ENCODE measurements at places on chromosomes 4 and X.

DNA sequence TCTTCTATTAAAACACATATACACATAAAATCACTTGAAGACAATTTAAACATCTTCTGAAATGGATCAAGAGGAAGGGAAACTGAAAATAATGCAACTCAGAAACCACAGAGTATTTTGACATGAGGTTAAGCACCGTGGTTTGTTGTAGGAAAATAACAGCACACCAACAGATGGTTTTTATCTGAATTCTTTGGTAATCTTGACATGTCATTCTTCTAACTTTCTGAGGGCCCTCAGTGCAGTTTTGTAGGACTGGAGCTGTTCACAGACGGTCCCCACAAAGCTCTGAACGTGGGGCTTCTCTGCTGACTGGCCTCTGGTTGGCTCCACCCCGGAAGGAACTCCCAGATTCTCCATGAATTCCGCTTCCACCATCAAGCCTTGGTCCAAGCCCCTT is 16.0 kb upstream of the TLR8 start:
- no peak for DNase-seq

- no peak for DNase-seq
Measured at GRCh38 chr4:177275999-177276398, 33.7 kb upstream of the NEIL3 start.

GRCh38 chr4:147854154-147854553 is 122.3 kb downstream of the ARHGAP10 start:
- DNase-seq, result no peak

DNA sequence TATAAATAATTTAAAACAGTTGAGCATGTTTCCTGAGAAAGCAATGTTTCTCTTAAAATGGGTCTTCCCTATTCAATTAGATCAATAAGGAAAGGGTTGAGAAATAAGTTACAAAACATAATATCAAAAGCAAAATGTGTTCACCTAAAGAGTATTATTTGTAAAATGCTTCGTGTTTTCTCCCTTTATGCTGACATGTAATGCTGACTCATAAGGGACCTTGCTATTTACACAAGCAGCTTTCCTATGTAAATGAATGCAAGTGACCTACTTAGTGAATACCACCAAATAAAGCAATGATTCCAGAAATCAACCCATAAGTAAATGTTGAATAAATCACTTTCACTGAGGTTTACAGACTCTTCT is 91.5 kb downstream of the ELOVL6 start:
- DNase-seq, result no peak

DNA sequence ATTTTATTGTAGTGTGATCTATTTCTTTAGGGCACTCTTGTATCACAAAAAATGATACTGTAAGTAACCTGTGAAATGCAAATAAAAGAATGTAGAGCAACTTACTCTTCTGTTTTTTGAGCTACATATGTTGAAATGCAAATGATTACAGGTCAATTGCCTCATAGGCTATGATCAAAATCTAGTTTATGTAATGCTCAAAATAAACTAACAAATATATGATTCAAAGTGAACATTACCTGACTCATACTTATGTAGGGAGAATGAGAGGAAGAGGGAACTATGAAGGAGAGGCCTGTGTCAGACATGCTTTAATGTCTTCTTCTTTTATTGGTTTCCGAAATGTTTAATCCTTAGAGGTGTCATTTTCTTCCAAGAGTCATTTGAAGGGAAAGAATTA is 5.0 kb upstream of the RPS6KA3 start:
- no peak for DNase-seq

DNA sequence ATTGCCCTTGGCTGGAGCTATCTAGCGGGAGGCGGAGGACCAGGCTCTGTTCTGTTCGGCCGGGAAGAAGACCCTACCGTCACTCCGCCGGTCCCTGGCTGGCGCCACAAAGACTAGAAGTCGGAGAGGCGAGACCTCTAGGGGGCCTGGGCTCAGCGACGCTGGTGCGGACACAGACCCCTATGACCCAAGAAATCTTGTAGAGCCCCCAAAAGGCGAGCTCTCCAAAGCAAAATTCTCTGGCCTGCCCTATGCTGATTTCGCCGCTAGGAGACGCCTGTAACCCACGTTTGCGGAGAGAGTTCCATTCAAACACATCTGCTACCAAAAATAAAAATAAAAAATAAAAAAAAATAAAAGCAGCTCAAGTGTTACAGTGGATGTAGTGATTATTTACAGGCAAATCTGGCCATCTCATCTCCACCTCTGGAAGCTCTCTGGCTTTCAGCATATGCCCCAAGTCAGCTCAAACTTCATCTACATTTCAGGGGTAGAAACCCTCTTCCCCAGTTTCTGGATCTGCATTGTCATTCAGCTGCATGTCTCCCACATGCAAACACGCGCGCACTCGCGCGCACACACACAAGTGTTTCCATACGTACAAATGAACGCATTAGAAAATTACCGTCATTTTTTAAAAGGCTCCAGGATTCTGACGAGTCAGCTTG is 2.4 kb upstream of the PCDH10 start:
- DNase-seq, result no peak

DNA sequence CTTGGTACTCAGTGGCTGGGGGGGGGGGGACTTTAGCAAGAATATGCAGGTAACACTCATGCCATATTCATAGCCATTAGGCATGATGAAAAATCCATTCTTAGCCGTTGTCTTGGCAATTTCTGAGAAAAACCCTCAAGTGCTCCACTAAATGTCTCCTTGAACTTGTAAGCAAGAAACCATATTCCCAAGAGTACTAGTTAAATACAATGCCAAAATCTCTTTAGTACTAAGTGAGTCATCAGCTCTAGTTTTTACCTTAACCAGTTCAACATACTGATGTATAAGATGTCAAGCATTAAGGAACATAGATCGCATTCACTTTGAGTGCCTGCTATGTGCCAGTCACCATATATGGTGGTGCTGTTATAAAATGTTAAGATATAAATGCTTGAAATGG is 27.5 kb downstream of the UBE2D3 start:
- no peak for DNase-seq

DNA sequence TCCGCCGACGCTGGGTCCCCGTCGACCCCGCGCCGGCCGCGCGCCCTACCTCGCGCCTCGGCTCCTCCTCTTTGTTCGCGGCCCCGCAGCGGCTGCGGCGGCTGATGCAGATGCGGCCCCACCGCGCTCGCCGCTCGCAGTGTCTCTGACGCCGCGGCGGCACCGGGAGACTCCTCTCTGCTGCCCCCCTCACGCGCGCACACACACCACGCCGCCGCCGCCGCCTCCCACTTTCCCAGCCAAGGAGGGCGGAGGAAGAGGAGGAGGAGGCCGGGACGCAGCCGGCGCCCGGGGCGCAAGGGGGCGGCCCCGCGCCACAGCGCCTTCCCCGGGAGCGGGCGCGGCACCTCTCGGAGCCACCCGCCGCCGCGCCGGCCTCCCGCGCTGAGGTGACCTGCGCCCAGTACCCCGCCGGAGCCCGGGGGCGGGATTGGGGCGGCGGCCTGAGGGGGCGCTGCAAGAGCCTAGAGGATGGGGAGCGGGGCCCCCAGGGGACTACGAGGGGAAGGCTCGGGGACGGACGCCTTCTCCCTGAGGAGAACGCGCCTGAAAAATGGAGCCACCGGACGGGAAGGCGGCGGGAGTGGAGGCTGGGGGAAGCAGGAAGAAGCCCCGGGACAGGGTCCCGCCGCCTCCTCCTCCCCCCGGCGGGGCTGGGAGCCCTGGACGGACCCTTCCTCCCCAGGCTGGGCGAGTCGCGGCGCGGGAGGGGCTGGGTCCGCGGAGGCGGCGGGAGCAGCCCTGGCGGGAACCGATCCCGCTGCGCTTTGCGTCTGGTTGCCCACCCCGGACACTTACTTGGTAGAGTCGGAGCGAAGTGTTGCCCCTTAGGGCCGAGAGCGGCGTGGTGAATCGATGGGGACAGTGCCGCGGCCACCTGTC is at the start of gene SH3RF1:
SH3RF1 (minus strand) TSS at position 147 of the 882 bp plus-strand sequence. CDS start 1,744 bp downstream, outside the sequence.
- DNase-seq, result no peak

DNA sequence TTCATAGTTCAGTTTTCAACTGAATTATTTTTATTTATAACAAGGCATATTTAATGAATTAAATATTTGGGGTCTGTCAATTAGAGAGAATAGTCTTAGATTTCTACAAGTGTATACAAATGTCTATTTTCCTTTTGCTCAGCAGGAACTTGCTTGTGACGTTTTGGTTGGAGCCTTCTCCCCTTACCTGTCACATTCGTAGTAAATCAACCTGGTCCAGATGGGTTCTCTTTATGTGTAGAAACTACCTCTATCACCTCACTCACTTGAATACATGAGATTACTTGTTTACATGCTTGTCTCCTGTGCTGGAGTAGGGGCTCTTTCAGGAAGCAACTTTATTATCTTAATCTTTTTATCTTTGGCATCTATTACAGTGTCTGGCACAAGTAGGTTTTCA is 938.3 kb upstream of the IGFBP7 start:
- DNase-seq, result no peak

GRCh38 chr4:22595684-22596083 is 79.8 kb upstream of the ADGRA3 start:
- no peak for DNase-seq

DNA sequence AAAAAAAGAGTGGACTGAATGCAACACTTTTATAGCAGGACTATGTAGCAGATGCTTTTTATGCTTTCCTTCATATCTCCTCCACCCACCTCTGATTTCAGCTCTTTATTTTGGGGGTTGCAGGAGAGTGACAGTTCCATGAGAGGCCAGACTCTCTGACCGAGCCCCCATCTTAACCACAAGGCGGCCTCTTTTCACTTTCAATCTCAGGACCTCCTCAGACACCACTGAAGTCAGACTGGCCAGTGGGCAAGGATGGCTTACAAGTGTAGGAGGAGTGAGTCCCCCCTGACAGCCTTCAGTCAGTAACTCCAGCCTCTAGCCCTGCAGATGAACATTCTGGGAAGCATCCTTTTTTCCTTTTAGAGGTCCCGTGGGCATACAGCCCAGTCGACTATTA is 140.8 kb downstream of the FRAS1 start:
- no peak for DNase-seq

DNA sequence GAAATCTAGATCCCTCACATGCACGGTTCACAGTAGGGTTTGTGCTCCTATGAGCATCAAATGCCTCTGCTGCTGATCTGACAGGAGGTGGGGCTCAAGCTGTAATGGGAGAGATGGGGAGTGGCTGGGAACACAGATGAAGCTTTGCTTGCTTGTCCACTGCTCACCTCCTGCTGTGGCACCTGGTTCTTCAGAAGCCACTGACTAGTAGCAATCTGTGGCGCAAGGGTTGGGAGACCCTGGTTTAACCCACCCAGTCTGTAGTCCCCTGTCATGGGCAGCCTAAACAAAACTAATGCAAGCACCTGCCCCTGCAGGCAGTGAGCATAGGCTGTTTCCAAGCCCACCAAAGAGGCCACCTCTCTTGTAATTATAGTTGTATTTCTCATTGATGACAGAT is 116.6 kb downstream of the SHOX start:
- no peak for DNase-seq

DNA sequence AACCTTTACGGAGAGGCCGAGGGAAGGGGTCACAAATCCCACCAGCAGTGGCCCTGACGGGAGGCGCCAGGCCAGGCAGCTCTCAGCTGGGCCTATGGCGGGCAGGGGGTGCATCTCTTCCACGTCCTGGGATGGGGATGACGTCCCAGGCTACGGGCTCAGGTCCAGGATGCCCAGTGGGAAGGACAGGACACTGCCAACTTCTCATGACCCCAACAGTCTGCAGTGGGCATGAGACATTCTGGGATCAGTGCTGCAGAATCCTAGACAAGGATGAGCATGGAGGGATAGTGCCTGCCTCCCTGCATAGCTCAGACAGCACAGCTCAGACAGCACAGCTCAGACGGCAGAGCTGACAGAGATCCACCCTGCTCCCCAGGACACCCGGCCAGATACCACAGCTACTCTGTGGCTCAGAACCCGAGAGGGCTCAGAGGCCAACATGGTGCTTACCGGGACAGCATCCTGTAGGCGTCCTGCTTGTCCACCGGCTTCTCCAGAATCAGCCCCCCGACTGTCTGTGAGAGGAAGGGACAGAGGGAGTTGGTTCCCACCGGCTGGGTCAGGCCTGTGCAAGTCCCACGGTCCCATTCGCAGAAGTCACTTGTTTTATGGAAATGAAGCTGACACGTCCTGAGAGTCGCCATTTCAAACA is 17.3 kb downstream of the ASMTL start:
- no peak for DNase-seq

DNA sequence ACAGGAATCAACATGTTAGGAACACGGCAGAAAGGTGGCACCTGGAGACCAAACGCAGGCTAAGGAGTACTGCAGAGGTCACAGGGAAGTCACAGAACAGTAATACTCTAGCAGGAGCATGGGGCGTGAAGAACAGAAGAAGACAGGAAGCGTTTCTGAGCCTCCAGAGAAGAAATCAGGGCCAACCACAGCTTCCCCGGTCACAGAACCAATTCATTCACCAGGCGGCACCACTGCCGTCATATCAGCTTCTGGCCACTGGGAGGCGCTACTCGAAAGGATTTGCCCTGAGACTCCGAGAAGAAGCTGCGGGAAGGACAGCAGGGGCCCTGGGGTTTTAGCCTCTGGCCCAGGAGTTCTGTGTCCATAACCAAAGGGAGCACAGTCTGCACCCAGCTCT is 78.0 kb upstream of the DRD5 start:
- no peak for DNase-seq

DNA sequence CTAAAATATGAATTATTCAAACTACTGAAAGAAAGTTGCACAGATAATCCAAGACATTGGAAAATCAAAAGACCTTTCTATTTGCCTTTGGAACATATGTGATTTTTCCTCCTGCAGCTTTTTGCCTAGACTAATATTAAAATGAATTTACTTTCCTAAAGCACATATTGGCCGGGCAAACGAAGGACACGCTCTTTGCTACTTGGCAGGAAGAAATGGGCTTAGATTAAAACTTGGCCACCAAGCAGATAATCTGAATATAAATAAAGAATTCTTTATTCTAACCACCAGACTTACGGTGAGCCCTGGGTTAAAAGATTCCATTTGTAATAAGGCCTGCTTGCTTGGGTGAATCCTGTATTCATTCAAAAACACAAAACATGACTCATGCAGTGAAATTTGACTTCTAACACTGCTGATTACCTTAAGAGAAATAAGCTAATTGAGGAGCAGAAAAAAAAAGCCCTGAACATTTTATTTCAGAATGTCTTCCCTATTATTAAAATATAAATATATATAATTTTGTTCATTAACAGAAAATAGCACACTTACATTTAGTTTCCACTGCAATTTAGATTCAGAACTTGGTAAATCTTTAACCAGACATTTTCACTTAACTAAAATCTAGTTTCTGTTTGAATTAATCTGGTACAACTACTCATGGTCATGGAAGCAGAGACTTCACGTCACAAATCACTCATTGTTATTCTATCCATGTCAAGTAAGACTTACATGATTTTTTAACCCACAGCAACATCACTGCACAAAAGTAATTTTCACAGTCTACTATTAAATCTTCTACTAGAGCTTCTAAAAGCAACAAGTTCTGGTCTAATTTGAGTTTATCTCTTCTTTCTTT is 116.1 kb upstream of the PLAC1 start:
- DNase-seq, result no peak

DNA sequence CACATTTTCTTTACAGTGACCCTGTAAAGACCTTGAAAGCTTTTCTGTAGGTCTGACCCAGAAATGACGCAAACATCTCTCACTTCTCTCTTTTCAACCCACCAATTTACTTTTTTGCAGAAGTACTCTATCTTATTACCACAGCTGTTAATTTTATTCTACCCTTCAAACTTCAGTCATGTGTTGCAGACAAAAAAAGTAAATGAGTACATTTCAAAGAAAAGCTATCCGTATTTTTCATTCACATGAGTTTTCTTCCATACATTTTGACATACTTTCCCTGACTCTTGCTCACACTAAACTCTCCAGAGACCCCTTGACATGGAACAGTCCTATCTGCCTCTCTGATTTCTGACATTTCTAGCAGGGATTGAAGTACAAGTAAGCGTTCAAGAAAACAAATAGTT is 51.7 kb downstream of the SLC7A11 start:
- no peak for DNase-seq
